ENCODE measurements at places on chromosomes 3 and 15.

DNA sequence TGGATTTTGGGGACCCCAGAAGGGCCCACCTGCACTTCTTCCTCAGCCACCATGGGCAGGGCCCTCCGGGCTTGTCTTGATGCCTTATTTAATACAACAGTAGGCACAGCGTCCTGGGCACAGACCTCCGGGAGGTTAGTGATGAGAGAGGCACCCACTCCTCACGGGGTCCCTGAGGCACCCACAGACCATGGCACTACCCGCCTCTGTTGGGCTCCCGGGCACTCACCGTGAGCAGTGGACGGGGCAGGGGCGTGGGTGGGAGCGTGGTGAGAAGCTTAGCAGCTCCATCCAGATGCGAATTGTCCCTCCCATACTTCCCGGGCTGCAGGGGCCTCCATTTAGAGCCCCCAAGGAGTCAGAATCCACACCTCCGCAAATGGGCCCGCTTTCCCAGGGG is 317 bp upstream of the MESP2 start:
- no peak for DNase-seq

DNA sequence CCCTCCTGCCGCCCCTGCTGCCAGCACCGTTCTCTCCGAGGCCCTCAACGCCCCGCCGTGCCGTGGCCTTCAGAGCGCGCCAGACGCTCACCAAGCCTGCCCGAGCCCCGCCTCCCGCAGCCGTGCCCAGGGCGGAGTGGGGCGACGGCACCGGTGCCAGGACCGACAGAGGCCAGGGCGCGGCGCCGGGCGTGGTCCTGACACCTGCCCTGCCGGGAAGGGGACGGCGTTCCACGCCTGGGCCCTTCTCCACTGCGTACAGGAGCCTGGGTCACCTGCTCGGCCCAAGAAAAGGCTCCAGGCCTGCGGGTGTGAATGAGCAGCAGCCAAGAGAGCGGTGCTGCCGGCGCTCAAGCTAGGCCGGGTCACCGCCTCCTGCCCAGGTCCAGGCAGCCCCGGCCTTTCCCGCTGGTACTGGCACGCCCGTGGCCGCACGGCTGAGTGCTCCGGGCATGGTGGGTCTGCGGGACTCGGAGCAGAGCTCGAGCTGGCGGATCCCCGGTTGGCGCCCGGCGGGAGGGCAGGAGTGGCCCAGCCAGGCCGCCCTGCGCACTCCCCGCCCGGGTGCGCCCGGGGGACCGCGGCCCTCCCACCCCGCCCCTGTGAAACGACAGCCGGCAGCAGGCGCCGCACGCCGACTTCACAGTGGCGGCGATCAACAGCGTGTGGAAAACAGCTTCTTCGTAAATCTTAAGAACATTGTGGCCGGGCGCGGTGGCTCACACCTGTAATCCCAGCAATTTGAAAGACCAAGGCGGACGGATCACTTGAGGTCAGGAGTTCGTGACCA is 4.2 kb downstream of the OCA2 start:
- DNase-seq, result no peak

- DNase-seq, result no peak
Measured at GRCh38 chr15:70480196-70480856, 283.0 kb downstream of the UACA start.

GRCh38 chr3:179100652-179101051 is 29.0 kb upstream of the ZMAT3 start:
- no peak for DNase-seq

DNA sequence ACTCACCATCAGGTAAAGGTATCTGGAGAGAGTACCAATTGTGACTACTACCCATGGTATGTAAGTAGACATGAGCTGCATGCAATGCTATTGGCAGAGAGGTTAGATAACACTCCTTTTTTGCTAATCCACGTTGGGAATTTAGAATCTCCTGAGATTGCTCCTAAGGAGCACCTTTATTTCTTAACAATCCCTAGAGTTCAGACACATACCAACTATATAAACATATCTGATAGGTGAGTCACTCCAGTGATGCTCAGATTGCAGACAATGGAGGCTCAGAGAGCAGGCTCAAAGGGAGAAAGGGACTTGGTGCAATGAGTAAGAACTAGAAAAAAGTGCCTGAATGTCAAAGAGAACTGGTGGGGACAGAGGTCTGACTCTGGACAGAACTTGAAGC is 47.0 kb upstream of the LRRFIP2 start:
- DNase-seq, result no peak

GRCh38 chr15:46354443-46354842 is 719.6 kb downstream of the SQOR start:
- DNase-seq, result no peak

- no peak for DNase-seq
Measured at GRCh38 chr3:129683201-129683600, 76.7 kb upstream of the PLXND1 start.

- no peak for DNase-seq
Measured at GRCh38 chr15:73338058-73338457, 30.7 kb downstream of the HCN4 start.

DNA sequence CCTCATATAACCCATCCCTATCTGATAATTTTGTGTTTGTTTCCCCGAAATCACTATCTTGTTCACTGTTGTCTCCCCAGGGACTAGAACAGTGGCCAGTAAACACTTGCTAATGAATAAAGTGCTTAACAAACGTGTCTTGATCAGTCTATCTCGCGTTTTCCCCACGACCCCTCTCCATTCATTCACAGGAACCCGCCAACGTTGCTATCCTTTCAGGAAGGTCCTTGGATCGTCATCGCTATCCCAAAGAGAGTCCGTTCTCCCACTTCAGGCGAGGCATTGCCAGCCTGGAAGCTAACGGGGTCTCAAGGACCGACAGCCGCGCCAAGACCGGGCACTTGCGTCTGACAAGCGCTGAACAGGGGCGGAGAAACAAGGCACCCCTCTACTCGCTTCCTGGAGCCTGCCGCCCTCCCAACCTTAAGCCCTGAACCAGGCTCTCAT is 344 bp downstream of the LINS1 start:
- no peak for DNase-seq

- DNase-seq, result no peak
Measured at GRCh38 chr3:137792626-137793271, 28.6 kb downstream of the SOX14 start.

DNA sequence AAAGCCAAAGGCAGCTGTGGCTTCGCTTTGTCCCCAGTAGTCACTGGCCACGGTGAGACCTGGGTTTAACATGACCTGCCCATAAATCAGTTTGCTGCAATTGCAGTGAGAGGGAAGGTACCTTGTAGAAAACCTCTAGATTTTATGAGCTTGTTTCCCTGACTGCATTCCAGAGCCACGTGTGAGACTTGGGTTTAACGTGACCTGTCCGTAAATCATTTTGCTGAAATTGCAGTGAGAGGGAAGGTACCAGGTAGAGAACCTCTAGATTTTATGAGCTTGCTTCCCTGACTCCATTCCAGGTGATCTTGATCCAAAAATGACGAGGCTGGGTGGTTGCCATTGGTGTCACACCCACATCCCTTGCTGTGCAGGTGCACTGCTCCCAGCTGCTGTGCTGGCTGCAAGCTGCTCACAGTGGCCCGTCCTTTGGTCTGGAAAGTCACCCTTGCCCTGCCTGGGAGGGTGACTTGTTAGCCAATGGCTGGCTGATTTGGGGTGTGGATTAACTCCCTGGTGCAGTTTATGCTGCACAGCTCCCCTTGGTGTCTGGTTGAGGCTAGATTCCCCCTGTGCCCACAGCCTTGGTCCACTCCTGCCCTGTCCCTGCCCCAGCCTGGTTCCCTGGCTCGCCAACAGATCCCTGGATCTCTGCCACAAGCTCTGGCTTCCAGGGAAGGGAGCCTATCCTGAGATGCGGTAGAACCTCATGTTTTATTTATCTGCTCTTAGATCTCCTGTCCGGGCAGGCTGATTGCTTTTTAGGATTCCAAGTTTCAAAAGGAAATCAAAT is 192.7 kb upstream of the CTDSPL start:
- DNase-seq, result no peak

- no peak for DNase-seq
Measured at GRCh38 chr3:138173769-138174420, 826 bp downstream of the DBR1 start.

DNA sequence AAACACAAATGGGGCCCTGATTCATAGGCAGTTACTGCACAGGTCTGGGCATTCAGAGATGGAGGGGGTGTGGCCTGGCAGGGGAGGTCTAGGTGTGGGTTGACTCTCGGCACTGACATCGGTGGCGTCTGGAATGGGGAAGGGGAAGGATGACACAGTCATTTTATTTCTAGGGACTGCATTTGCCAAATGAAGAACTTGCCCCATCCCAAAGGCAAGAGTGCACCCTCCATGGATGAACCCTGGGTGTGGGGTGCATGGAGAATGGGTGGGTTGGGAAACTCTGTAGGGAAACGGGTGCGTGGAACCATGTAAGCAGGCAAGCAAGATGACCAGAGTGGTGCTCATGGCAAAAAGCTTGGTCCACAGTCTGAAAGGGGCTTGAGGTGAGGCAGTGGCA is 24.5 kb downstream of the SLC6A20 start:
- no peak for DNase-seq

DNA sequence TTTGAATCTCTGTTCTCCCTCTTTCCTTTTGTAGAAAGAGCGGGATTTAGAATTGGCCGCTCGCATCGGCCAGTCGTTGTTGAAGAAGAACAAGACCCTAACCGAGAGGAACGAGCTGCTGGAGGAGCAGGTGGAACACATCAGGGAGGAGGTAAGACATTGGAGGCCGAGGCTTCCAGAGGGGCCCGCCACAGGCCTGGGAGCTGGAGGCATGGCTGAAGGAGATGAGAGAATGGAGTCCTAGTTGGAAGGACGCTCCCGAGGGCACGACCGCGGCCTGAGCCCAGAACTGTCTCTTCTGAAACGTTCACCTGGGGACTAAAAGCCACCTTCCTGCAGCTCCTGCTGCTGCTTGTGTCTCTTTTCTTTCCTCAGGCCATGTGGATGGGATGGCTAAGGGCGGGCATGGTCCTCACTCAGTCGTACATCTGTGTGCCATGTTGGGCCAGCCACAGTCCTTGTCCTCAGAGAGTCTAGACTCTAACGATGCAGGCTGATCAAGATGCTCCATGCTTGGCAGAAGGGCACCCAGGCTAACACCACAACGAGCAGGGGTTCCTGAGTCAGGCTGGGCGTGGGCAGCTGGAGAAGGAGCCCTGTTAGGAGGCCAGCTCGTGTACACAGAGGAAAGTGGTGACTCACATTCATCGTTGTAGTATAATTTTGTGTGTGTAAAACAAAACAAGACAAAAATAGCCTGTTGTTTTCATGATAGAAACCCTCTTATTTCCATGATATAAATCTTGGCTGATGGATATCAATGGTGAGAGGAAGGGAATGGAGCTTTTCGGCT is 81.1 kb downstream of the CCK start:
- no peak for DNase-seq

DNA sequence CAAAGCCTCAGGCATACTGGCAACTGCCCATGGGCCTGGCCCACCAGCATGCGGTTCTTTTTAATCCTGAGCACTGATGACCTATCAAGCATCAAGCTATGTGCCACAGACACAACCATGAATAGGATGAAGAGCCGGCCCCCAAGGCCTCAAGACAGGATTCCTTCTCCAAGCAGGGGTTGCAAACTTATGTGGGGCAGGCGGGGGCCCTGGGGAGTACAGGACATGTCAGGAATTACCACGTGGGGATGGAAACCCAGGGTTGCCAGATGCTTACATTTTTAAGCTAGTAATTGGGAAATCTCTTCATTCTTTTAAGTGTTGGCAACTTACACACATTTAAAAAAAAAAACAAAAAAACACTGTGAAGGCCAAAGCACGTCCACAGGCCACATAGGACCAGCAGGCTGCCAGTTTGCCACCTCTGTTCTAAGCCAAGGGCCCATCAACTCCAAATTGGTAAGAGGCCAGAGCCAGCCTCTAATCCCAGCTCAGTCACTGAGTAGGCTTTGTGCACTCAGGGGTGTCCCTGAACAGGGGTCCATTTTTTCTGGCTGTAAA is 32.8 kb downstream of the BDH1 start:
- no peak for DNase-seq

DNA sequence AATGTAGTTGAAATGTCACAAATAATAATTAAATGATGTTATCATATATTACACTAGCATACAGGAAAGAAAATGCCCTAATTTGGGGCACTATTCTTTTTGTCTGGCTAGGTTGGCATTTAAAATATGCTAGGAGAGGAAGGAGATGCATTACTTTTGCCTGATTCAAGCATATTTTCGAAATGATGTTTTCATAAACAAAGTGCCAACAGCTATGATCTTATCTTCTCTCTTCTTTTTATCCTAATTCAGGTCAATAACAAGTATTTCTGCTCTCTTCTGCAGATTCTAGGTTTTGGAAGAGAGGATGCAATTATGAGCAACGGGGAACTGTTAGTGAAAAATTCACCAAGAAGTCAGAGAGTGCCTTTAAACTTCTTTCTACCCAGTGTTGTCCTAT is 55.8 kb upstream of the NR2F2 start:
- DNase-seq, result no peak

DNA sequence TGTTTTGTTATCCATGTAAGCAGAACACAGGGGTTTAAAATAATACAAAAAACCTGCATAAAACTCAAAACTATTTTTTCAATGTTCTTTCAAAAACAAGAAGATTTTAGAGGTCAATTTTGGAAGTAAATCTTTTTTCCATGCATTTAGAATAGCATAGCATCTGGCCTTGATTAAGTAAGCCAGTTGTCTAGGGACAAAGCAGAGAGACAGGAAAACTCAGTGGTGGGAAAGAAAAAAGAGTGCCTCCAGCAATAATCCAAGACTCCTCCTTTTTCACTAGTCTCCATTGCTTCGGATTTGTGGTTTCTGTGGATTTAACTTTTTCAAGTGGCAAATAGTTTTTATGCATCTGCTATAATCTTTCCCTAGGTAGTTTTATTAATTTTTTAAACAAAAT is 88.9 kb downstream of the SUCNR1 start:
- no peak for DNase-seq

GRCh38 chr3:197103766-197104165 is 74.1 kb upstream of the MELTF start:
- no peak for DNase-seq

GRCh38 chr3:148233403-148233802 is 464.3 kb upstream of the AGTR1 start:
- no peak for DNase-seq

DNA sequence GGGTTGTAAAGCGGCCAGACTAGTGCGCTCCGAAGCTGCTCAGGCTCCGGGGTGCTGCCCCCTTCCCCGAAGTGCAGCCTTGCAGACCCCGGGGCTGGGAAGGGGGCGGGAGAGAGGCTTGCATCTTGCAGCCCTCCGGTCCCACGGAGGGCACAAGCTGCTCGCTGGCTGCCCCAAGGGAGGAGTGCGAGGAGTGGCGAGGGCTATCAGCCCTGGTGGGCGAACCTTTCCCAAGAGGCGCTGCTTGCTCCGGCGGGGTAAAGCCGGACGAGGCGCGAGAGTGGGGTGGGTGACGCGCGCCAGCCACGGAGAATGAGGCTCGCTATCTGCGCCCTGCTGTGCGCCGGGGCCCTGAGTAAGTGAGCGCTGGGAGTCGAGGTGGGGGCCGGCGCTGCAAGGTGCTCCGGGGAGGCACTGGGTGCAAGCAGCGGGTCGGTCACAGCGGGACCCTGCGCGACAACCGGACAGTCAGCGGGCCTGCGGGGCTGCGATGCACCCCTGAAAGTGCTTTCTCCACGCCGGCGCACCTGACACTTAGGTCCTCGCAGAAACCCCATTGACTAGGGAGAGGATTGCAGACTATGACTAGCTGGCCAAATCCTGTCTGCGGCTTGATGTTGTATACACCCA is 12.7 kb upstream of the TOPBP1 start:
- DNase-seq, result no peak

Data from left hindlimb (tissue), 1 donor.